Stimulated activated CD4-positive, alpha-beta T cell treated with anti-CD3 and anti-CD28 coated beads, Interleukin-1b, Interleukin-23, amount 100 ng/mL, for 4 hours (primary cell): ENCODE measurements at places on chromosomes 16 and 17.

- no peak for DNase-seq
These were observed 8.6 kb downstream of the HIC1 start for GRCh38 chr17:2063261-2064146.

DNA sequence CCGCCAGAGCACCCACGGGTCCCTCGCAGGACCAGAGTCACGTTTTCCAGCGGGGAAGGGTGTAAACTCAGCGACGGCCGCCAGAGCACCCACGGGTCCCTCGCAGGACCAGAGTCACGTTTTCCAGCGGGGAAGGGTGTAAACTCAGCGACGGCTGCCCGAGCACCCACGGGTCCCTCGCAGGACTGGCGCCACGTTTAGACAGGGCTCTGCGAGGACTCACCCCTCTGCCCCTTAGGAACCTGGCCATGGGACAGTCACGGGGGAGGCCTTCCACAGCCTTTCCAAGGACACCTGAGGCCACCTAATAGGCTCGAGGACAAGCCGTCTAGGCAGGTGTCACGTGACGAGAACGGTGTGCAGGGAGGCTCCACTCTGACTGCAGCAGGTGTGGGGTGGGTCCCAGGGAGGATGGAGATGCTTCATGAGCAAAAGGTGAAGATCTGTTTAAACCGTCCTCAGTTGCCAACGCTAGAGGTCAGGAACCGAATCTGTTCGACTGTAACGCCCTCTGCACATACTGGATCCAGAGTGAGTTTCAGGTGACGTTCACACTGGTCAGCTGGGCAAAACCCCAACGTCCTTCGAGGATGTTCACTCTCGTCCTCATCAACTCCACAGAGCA lies 48.0 kb upstream of the METRNL start:
- DNase-seq = no peak

DNA sequence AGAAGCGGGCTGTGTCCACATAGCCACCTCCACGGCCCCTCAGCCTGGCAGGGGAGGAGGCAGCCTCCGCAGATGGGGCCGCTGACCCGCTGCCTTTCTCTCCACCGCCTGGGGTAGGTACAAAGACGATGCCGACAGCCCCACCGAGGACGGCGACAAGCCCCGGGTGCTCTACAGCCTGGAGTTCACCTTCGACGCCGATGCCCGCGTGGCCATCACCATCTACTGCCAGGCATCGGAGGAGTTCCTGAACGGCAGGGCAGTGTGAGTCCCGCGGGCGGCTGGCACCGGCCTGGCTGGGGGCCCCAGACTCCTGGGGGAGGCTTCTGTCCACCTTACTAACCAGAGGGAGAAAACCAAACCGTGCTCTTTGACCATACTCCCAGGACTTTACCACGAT lies 27.9 kb downstream of the MGRN1 start:
- DNase-seq = no peak

GRCh38 chr17:40065769-40066510 lies 3.2 kb downstream of the THRA start:
- DNase-seq = no peak

GRCh38 chr16:89693289-89693731 lies 6.8 kb downstream of the CDK10 start:
- no peak for DNase-seq

DNA sequence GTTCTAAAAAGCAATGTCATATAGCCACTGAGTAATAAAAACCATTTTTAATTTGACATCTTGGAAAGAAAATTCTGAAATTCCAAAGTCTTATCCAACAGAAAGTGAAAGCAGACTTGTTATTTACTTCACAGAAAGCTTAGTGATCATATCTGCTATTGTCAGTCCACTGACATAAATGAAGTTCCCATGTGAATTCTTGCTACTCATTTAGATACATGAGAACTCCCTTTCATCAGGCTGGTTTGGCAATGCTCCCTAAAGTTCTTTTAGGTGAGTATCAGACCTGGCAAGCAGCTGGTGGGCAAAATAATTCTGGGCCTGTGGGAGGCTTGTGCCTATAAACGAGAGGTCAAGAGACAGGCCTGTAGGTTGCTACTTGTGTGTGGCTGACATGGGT lies 23.4 kb downstream of the NME2 start:
- no peak for DNase-seq
